ENCODE measurements at places on chromosomes 4 and X. TPM values are rescaled to one million over a fixed set of nuclear protein-coding genes. Genes with fewer than 3 reads are reported as not detected.
A peak's percentile ranks its signal among the peaks of the same experiment; 100 is the strongest.

DNA sequence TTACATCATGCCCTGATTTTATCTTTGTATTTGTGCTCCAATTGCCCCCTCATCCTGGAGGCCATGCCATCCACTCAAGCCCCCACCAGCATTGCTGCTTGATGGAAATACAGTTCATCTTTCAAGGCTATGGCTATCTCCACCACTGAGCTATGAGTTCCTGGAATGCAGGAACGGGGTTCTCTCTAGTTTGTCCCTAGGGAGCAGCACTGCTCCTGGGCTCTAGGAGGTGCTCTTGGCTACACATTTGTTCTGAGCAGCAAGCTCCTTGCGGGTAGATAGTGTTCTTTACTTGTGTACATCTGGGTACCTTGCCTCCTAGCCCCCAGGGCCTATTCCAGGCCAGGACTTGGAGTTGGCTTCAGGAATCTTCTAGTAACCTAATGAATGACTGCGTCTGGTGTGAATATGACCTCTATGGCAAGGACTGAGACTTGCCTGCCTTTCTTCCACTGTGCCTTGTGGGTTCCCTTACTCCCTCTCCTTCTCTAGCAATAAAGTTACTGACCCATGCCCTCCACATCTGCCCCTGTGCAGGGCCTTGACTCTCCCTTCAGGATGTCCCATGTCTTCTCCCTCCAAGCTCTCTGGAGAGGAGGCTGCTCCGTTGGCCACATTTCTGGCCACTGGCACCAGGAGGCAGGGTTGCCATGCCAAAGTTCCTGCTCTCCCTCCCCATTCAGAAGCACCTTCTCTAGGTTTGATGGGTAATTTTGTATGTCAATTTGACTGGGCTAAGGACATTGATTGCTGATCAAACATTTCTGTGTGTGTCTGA is 7.6 kb downstream of the CITED1 start:
- DNase-seq = no peak

GRCh38 chr4:86366920-86367319 is 7.1 kb upstream of the MAPK10 start:
- DNase-seq = no peak

DNA sequence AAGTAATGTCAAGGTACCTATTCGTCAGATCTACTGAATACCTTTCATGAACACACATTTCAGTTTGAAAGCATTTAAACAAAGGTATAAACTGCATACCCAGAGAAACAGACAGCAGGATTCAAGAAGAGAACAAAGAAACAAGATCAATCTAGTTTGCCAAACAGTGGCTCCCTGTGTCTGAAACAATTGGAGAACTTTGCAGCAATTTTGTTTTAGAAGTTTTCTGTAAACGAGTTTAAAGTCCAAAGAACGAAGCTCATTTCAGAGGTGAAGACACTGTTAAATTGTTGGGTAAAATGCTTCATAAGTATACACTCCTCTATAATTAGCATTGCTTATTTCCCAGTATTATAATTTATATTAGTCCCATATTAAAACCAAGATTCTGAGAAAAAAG is 21.4 kb upstream of the NSUN7 start:
- no peak for DNase-seq

GRCh38 chrX:130786030-130786429 is 117.0 kb downstream of the ENOX2 start:
- DNase-seq = no peak

DNA sequence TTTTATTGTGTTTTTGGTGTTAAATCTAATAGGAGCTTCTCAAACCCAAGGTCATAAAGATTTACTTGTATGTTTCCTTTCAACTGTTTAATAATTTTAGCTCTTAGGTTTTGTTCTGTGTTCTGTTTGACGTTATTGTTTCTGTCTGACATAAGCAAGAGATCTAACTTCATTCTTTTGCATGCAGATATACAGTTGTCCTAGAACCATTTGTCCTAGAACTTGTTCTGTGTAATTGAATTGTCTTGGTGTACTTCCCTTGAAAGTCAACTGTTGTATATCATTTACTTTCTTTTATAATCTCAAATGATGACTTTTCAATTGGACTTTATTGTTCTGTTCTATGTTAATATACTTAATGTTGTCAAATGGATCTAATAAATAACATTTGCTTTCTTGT is 977.1 kb downstream of the FAT4 start:
- DNase-seq = no peak

GRCh38 chr4:179182741-179183140 is 1740.5 kb upstream of the AGA start:
- DNase-seq = no peak

DNA sequence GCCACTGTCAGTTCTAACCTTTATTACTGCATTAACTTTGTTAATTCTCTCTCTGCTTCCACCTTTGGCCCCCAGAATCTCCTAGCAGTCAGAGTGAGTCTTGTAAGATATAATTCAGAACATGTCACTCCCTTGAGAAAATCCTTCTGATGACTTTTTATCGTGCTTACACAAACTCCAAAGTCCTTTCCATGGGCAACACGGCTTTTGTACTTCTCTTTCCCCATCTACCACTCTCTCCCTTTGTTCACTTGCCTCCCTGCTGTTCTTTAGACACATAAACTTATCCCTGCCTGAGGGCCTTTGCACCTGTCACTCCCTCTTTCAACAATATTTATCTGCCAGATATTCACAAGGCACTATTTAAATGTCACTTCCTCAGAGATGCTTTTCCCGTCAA is 64.8 kb downstream of the MAOB start:
- DNase-seq = no peak

DNA sequence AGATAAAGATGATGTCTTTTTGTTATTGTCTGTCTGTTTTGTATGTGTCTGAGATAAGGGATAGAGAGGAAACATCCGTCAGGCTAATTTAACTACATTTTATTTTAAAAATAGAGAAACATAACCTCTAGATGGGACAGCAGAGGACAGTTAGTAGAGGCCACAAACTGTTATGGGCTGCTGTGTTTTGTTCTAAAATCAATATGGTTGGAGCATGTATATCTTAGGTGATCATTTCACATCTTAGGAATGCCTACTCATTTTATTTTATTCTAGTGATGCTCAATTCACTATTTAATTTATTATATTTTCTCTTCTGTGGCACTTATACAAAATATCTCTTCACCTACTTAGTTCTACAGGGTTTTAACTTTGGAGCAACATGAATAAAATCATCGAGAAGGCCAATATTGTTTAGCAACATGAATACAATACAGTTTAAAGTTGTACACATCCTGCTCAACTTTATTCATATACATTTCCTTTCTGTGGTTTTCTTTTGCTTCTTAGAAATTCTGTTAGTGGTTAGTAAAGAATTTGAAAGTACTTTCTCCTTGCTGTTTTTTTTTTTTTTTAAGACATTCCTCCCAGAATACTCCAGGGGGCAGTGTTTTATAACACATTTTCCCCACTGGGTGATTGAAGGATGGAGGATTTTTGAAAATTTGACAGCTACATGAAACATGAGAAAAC is 392.9 kb downstream of the UNC5C start:
- DNase-seq = peak; percentile 29

GRCh38 chr4:185479507-185479971 is 8.0 kb upstream of the CCDC110 start:
- no peak for DNase-seq

- no peak for DNase-seq
These were observed 24.4 kb downstream of the RELL1 start for GRCh38 chr4:37661772-37662171.

DNA sequence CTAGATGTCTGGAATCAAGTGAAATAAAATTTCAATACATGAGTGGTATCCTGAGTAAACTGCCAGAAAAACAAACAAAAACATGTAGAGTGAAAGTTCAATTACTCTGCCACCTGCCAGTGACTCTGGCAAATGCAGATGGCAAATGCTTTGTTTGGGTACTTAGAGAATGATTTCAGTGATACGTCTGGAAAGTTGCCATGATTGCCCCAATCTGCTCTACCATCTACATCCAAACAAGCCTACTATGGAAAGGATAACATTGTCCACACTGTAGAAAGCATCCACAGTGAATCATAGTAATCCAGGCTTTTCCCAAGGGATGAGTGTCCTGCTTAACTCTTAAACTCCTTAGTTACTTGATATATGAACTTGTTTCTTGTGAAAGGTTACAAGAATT is 3.4 kb downstream of the SPATA4 start:
- no peak for DNase-seq

DNA sequence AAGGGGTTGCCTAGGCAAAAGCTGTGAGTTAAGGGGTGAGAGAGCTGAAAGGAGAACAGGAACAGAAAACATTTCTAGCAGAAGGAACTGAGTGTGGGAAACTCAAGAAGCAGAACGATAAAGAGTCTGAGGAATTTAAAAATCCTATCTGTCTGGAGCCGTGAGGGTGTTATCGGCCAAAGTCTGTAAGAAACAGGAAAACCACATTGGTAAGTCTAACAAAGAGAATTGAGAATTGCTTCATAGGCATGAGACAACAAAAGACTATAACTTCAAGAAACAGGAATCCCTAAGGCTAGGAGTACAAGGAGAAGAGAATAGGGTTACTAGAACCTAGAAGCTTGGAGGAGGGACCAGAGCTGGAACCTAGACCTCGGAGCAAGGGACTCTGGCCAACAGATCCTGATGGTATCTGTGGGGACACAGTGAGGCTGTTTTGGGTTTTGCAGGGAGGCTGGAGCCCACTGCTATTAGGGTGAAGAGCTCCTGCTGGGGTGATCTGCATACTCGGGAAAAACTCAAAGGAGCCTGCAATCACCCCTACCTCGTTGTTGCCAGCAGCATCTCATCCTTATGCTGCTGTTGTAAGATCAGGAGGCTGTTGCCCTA is 175.6 kb downstream of the FBXO8 start:
- no peak for DNase-seq

DNA sequence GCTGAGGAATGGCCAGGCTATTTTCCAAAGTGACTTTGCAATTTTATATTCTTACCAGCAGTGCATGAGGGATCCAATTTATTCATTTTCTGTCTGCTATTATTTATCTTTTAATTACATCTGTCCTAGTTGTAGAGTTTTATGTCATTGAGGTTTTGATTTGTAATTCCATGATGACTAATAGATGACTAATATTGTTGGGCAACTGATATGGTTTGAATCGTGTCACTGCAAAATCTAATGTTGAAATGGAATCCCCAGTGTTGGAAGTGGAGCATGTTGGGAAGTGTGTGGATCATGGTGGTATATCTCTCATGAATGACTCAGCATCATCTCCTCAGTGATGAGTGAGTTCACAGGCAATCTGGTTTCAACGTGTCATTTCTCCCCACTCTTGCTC is 201.5 kb downstream of the TBX22 start:
- no peak for DNase-seq

GRCh38 chr4:153757407-153757806 is 2.4 kb downstream of the RNF175 start:
- no peak for DNase-seq

Gene LRCH2
- not detected for total RNA-seq

Gene INTS6L
- total RNA-seq = 24.9 TPM

Gene DDIT4L
- total RNA-seq = not detected

Gene HMX1
- total RNA-seq = not detected

All from activated CD8-positive, alpha-beta T cell treated with anti-CD3 and anti-CD28 coated beads, Interleukin-2, amount 10 ng/mL, durations not matched to agents 7 days and 5 days (primary cell).